ENCODE measurements at places on chromosomes 2 and 18.
A peak's percentile ranks its signal among the peaks of the same experiment; 100 is the strongest.

DNA sequence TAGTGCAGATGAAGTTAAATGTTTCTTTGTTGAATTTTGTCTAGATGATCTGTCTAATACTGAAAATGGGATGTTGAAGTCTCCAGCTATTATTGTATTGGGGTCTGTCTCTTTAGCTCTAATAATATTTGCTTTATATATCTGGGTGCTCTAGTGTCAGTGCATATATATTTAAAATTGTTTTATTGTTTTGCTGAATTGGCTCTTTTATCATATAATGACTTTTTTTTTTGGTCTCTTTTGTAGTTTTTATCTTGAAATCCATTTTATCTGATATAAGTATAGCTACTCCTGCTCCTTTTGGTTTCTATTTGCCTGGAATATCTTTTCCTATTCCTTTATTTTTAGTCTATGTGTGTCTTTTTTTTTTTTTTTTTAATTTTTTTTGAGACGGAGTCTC lies 79.2 kb downstream of the COMMD1 start:
- DNase-seq: no peak

GRCh38 chr2:220586980-220587530 lies 959.6 kb downstream of the SLC4A3 start:
- no peak for DNase-seq

- DNase-seq: no peak
Measured at GRCh38 chr18:72973841-72974240, 106.1 kb upstream of the NETO1 start.

DNA sequence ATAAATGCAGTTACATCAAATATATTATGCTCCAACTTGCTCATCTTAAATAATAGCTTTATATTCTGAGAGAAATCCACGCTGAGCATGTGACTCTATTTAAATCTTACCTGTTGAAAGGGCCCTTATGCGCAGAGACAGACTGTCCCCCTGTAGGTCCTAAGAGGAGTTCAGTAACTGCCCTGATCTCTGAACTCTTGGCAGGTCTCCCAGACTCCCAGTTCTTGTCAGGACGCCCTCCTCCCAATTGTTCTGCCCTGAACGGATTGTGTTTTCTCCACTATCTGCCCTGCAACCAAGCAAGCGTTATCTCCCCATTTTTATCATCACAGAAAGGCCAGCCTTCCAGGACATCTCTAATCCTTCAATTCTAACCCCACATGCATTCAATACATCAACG lies 954.6 kb downstream of the TSN start:
- no peak for DNase-seq

GRCh38 chr2:39975476-39976020 lies 196.5 kb upstream of the THUMPD2 start:
- DNase-seq: no peak

- no peak for DNase-seq
Measured at GRCh38 chr2:60098996-60099395, 454.5 kb downstream of the BCL11A start.

DNA sequence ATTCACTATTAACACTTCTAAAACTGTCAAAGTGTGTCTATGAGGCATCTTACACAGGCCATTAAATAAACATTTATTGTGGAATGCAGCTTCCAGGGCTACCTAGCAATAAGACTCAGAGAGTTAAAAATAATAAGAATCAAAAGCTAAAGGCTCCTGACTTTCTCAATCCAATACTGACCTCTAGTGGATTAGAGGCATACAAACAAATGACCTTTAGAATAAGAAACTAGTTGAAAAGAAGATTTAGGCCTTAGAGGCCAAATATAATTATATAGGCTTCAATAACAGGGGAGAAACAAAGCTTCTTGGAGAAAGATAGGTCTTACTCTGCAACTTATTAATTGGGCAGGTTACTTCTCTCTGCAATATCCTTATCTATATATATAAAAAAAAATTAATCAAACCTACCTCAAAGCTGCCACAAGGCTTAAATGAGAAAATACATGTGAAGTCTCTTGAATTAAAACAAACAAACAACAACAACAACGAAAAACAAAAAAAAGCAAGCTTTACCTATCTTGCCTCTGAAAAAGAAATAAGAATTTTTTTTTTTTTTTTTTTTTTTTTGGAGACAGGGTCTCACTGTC lies 246.1 kb downstream of the EXOC6B start:
- DNase-seq: peak; percentile 73

DNA sequence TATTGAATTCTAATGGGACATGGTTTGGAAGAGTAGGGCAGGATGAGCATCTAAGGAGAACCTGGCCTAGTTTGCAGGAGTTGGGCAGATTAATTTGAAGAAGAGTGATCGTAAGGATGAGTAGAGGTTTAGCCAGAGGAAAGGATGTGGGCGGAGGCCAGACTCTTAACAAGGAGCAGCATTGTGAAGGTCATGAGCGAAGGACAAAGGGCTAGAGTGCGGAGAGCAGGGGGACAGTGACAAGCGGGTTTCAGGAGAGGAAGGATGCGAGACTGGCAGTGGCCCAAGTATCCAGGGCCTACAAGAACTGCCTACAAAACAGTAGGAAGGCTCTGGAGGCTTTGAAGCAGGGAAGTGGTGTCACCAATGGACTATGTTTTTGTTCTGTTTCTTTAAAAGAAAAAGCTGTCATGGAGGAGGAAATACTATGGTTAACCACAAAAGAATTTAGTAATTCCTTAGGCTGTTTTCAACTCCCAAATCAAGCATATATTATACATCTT lies 20.1 kb downstream of the SLC66A3 start:
- no peak for DNase-seq

DNA sequence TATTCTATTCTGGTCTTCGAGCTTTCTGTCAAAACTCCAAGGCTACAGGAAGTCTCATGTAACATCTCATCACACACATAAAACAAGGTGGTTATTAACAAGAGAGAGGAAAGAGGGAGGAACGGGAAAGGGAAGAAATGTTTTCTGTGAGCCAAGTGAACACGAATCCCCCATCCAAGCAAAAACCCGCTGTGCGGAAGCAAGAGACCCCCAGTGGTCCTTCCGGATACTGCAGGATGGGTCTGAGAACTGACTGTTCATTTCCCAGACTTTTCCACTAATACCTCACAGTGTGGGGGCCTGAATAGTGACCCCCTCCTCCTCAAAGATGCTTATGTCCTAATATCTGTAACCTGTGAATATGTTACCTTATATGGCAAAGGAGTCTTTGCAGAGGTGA lies 19.0 kb upstream of the DIPK1C start:
- no peak for DNase-seq

DNA sequence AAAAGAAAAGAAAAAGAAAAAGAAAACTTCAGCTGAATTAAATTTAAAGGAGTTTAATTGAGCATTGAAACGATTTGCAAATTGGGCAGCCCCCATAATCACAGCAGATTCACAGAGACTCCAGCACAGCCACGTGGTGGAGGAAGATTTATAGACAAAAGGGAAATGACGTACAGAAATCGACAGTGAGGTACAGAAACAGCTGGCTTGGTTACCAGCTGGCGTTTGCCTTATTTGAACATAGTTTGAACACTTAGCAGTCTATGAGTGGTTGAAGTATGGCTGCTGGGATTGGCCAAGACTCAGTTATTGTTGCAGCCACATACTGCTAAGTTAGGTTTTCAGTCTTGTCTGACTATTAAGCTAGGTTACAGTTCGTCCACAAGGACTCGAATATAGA lies 312.2 kb upstream of the SLC14A2 start:
- DNase-seq: no peak

DNA sequence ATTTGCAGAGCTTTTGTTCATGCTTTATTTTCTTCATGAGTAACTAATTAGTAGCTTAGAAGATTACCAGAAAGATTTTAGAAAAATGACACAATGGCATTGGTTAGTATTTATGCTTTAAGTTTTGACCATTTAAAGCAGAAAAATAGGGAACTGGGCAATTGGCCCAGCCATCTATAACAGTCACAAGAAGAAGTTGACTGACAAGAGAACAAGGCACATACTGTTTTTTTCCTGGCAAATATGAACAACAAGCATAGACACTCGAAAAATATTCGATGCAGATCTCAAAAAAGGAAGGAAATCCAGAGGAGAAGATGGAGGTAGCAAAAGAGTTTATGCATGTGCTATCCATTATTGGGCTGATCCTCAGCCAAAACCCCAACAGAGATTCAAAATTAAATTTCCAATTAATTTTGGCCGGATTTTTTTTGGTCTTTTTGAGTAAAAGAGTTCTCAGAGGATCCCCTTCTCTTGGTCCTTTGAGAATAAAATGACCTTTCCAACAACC lies 200.8 kb upstream of the SLC35G4 start:
- no peak for DNase-seq

DNA sequence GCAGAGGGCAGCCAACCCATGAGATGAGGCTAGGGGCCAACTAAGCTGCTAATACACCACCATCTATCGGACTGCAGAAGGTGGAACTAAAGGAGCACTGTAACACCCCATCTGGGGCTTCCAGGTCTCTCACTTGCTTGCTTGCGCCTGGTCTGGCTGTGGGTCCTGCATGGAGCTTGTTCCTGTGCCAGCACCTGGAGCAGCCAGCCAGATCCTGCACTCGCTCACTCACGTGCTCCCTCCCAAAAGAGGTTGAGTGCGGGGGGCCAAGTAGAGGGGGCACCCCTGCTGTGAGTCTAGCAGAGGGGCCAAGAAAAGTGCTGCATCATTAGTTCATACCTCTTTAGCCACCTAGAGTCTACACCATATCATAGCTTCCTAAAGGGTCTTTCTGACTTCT lies 250.9 kb downstream of the LRRTM4 start:
- no peak for DNase-seq

GRCh38 chr2:97858442-97858841 lies 137.3 kb downstream of the TMEM131 start:
- no peak for DNase-seq

GRCh38 chr18:49537232-49537896 lies 24.5 kb upstream of the LIPG start:
- no peak for DNase-seq

GRCh38 chr2:209114588-209115240 lies 309.1 kb upstream of the MAP2 start:
- DNase-seq: no peak

DNA sequence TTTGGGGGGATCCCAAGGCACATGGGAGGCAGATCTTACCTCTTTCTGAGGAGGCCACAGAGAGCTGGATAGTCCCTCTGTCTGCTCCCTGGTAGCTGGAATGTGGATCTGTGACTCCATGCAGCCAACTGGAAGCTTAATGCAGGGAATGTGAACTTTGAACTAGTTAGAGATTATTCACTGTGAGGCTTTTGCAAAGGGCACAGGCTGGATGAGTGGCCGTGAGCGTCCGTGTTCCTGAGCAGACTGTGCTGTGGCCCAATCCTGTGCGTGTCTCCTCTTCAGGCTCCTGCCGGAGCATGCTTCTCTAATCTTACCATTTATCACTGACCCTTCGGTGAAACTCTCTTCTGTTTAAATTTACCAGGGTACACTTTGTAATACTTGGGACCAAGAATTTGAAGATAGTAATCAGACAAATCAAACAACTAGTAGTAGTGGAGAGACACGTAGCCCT lies 187.6 kb downstream of the PTPRM start:
- DNase-seq: no peak

GRCh38 chr2:241325257-241325656 lies 9.5 kb downstream of the SEPTIN2 start:
- no peak for DNase-seq

DNA sequence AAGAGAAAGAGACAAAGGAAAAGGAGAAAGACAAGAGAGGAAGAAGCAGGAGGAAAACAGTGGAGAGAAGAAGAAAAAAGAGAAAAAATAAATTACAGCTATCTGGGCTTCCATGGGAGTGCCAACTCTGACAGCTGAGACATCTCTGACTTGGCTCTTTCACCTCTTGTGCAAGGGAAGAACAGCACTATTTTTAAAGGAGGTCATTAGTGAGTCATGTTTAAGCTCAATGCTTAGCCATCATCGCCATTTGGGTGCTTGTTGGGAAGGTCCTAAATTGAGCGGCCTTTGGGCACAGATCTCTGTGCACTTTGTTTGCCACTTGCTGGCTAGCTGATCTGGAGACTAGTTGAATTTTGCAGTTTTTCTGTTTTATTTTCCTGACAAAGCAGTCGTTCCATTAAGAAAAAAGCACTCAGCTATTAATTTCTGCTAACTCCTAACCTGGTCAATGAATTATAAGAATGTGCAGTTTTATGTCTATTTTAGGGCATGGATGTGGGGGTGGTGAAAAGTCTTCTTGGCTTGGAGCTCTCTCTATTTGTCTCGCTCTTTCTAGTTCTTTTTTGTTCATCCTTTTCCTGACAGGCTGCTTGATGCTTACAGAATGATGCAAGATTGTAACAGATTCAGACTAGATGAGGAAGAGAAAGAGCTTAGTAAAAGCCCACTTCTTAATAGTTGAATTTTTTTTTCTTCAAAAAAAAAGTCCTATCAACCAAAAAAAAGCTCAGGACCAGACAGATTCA lies 231.5 kb downstream of the SLC8A1 start:
- no peak for DNase-seq

DNA sequence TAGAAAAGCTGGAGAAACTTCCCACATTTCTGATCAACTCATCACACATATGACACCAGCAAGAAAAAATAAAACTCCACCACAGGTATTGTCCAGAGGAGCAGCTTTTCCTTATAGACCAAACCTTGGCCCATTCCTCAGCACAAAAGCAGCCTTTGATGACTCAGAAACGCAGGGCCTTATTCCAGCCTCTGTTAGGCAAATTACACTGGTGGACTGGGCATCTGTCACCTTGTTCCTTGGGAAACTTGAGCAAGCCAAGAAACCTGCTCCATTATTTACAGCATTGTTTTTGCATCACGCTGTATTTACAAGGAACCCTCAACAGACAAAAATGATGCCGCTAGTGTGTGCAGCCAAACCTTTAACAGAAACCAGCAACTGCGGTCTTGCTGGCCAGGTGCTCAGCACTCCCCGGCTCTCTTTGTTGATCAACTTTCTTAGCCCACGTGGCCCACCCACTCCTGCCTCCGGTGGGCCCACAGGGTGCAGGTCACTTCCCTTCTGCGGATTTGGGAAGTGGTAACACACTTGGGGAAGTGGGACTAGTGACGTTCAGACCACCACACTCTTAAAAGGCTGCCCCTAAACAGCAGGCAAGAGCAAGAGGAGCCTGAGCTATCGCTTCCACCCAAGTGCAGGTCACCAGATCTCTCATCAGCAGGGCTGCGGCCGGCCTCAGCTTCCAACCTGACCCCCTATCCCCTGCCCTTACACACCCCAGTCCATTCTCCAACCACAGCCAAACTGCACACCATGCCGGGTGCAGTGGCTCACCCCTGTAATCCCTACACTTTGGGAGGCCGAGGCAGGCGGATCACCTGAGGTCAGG lies 1.5 kb downstream of the AP1S3 start:
- no peak for DNase-seq

DNA sequence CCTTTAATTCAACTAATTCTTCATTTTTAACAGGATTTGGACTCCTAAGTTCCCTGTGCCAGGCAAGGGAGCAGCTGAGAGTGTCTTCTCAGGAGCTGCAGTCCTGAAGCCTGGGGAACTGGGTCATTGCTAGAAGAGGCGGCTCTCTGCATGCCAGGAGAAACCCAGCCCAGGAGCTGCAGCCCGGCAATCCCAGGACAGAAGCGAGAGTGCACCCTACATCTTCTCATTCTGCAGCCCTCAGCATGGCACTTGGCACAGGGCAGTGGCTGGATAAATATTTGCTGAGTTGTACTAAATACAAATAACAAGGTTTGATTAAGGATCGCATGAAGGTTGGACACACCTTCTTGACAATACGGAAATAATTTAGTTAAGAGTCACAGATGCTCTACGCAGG lies 244.9 kb upstream of the PXDN start:
- DNase-seq: no peak

GRCh38 chr2:240930096-240930630 lies 24.0 kb downstream of the CROCC2 start:
- DNase-seq: no peak

GRCh38 chr18:25005541-25006403 lies 346.2 kb downstream of the ZNF521 start:
- peak; percentile 17 for DNase-seq

GRCh38 chr2:224832207-224832606 lies 116.0 kb upstream of the CCDC195 start:
- DNase-seq: no peak
